ENCODE measurements at places on chromosomes 7 and 10. TPM values are rescaled to one million over a fixed set of nuclear protein-coding genes. Genes with fewer than 3 reads are reported as not detected.

DNA sequence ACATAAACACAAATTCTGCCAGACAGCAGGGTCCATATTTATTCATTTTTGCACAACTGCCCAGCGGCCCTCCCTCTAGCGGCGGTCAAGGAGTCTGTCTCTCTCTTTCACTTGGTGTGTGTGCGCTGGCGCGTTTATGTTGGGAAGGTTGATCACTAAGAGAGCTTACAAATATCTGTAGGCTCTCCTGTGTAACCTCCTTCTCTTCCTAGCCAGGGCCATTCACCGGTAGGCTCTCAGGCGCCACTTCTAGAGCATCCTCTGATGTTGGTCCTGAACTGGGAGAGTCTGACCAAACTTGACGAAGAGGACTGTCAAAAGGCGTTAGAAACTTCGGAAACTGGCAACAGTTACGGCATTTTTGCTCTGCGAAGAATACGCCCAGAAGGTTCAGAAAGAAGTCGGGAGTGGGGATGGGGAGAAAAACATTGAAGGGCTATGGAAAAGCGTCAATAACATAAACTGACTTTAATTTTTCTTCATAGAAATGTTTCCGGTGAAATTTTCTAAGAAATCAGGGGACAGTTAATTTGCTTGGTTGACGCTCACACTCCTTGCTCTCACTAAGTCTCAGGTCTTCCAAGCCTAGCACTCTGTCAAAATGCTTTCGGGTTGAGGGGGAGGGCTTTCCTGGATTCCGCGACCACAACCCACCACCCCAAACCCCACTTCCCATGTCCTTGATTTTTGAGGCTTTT lies 731.1 kb downstream of the ZWINT start:
- no peak for DNase-seq

GRCh38 chr10:21593986-21594385 lies 60.0 kb downstream of the MLLT10 start:
- no peak for DNase-seq

- DNase-seq = no peak
These were observed 142.8 kb upstream of the PHYHIPL start for GRCh38 chr10:59033622-59034021.

HOXA7 gene
- 2.2 TPM for total RNA-seq

DNA sequence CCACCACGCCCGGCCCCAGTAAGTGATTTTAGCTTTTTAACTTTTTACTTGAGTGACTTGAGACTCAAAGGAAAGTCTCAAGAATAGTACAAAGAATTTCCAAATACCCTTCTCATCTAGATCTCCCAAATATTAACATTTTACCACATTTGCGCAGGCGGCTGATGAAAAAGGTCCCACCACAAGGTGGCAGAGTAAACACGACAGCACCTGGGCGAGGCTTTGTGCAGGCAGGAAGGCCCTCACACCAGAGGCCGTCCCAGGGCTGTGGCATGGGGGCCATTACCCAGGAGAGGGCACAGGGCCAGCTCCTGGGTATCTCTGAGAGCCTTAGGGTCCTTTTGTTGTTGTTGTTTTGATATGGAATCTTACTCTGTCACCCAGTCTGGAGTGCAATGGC lies 50.0 kb upstream of the WIPI2 start:
- DNase-seq = peak; percentile 60

DNA sequence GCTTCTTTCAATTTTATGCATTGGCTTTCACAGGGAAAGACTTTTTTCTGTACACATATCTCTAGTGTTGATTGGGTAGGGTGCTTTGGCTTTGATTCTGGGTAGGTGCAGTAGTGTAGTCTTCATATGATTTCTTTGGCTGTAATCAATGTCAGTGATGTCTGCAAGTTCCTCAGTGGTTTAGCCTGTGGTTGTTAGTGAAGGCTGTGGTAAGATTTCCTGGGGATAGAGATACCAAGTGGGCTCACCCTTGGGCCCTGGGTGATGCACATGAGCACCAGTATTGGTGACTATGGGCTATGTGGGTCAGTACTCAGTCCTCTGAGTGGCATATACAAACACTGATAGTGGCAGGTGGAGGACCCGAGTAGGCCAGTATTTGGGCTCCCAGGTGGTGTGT lies 13.0 kb downstream of the GIMAP8 start:
- DNase-seq = no peak

- DNase-seq = no peak
These were observed 590.9 kb upstream of the MGMT start for GRCh38 chr10:128875956-128876736.

DNA sequence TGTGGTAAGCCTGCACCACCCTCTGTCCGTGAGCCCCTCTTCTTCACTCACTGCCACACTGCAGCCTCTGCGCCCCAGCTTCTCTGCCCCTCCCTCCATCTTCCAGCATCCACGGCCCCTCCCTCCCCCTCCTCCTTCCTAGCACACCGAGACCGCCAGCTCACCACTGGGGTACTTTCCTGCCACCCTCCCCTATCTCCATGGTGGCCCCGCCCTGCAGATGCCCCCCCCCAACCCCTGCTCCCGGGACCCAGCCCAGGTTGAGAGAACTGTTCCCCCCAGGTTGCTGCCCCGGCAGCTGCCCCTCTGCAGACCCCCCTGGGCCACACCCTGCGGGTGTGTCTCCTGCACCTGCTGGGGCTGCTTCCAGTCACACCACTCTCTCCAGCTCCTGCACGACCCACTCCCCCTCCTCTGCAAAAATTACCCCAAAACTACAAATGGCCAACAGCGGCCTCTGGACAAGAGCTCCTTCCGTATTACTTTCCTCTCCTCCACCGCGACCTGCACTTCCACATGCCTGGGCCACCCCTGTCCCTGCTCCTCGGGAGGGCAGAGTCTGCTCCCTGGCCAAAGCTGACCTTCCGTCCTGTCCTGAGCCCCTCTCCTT lies 209.2 kb upstream of the PPP2R2D start:
- DNase-seq = no peak

DNA sequence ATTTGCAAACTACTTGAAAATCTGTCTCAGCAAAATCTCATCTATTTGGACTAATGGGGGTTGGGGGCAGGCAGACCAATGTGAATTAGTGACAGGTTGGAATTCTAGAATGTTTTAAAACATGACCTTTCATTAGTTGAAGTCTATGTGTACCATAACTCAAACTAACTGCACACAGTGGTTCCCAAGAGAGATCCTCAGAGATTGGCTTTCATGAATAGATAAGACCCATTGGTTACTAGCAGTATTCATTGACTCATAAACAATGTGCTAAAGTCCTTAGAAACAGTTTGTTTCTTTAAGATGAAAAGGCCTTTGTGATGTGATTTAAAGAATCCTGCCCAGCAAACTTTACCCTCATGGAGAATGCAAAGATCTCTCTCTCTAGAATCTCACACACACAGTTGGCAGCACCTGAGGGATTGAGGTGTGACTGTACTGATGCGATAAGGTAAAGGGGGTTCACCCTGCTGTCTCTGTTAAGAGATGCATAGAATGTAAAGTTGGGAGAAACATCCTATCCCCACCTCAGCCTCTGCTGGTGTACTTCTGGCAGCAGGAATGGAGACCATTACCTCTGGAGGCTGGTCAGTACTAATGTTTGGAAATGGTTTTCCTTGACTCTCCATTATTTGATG lies 70.7 kb downstream of the ZNF92 start:
- no peak for DNase-seq

DNA sequence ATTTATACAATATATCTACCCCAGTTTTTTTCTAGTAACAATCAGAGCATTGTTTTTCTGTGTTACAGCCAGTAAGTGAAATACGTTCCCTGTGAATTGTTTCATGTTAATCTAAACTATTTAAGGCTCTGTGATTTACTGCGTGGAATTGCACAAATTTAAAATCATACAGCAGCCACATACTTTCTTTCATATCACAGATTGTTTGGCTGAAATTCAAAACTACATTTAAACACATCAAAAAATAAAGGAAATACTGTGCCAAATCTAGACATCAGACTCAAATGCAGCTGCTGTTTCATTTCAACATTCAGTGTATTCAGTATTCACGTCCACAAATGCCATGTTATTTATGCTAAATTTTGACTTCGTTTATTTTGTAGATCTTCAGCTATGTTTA lies 242.6 kb upstream of the HGF start:
- no peak for DNase-seq

PIK3AP1 gene
- not detected for total RNA-seq

DNA sequence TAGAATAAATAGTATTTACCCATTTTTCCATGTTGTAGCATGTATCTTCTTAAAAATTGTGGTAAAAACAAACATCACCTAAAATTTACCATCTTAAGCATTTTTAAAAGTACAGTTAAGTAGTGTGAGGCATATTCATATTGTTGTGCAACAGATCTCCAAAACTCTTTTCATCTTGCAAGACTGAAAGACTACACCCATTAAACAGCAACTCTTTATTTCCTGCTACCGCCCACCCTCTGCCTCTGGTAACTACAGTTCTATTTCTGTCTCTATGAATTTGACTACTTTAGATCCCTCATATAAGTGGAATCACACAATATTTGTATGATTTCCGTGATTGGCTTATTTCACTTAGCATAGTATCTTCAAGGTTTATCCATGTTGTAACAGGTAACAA lies 40.0 kb upstream of the AGBL3 start:
- DNase-seq = no peak

DNA sequence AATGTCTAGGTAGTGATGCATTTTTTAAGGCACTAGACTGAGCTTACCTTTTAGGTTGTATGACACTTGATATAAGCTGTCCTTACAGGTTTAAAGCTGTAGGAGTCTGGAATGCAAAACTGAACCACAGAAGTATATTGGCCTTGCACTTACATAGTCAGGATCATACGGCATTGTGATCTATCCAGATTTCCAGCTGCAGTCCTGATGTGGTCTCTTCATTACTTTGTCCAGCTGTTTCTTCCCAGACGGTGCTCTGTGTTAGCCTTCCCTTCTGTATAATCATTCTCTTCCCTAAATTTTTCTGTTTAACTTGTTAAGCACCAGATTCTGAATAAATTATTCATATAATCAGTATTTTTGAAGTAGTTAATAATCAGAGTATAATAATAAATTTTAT lies 67.1 kb downstream of the AUTS2 start:
- DNase-seq = no peak

GRCh38 chr10:653991-654646 lies 35.3 kb downstream of the DIP2C start:
- no peak for DNase-seq

- DNase-seq = no peak
These were observed 29.4 kb downstream of the DRGX start for GRCh38 chr10:49366460-49366859.

DNA sequence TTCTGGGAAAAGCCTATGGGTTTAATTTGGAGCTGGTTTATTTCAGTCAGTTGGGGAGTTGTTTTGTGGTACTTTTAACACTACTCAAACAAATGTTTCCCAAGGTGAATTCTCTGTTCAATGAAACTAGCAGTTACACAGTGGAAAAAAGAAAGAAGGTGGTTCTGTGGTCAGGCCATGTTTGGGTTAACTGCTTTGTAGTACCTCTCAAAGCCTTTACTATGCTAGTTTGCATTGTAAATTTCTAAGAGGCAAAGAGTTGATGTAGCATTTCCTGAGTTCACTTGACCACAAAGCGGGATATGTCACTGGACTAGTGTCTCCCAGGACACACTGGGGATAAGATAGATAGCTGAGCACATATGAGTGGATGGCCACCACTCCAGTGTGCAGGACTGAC lies 145.4 kb downstream of the KIF20B start:
- no peak for DNase-seq
